ENCODE measurements at places on chromosomes 12 and 14. TPM values are rescaled to one million over a fixed set of nuclear protein-coding genes. Genes with fewer than 3 reads are reported as not detected.

Gene RASSF9
- total RNA-seq, result 0.67 TPM

Gene STAC3
- total RNA-seq, result 0.36 TPM

Gene E2F7
- total RNA-seq, result 8.2 TPM

Gene ZNF384
- total RNA-seq, result 66.0 TPM

Gene FAIM2
- total RNA-seq, result not detected

Gene PDE3A
- 3.5 TPM for total RNA-seq

Gene SCAF11
- 49.9 TPM for total RNA-seq

Gene HELB
- 1.5 TPM for total RNA-seq

Gene SLC25A21
- total RNA-seq, result 2.3 TPM

Gene RAB15
- 21.6 TPM for total RNA-seq

All from A549 treated with ZK216348 at 1 μM for 4 hours (cell line).